Inflammatory macrophage treated with lipopolysaccharide for 1 hour (primary cell): ENCODE measurements at places on chromosomes 6 and 20.

DNA sequence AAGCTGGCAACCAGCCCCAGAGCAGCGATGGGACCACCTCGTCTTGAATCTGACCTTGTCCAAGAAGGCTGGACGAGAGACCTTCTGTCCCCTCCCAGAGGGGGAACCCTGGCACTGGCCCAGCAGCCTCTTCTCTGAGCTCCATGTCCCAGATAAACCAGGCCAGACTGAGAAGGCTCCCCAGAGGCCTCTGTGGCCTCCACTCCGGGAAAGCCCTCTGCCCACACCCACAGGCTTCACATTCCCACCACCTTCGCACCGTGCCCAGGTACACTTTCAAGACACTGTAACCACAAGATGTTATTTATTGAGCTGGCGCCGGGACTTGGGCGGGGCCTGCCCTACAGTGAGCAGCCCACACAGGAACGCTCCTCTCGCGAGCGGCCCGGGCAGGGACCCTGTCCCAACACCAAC lies 33.2 kb downstream of the ADA start:
- DNase-seq, result no peak

GRCh38 chr6:167094820-167095637 lies 27.9 kb upstream of the CCR6 start:
- peak; percentile 25 for DNase-seq

DNA sequence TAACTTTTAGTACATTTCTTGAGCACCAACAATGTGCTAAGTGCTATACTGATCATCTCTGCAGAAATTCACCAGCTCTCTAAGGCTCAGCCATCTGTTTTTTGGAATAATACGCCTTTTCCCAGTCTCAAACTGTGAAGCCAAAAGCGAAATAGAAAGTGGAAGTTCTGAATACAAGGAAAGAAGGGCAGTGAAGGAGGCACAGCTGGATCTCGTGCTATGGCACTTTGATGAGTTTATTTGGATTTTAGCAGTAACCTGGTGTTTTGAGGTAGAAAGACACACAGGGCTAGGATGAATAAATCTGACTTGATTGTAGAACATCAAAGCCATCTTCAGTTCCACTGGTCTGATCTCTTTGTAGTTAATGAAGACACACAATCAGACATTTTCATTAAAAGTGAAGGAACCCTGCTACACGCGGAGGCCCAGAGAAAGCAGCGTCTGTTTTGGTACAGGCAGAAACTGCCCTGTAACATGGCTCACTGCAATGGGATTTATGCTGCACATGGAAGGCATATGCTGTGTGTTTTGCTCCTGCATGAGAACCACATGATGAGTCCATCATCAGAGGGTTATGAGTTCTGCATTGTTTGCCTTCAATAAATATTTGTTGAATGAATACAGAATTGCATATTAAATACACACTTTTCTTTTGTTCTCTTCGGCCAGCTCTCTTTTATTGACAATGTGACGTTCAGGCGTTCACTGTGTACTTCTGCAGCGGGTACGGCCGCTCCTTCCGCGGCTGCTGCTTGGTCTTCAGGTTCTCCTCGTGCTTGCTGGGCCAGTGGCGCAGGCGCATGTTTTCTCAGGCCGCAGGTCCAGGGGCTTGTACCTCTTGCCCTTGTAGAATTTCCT lies 100.9 kb downstream of the PREP start:
- DNase-seq, result no peak

- DNase-seq, result peak; percentile 94
Measured at GRCh38 chr20:50221501-50222308, 31.1 kb downstream of the CEBPB start.

DNA sequence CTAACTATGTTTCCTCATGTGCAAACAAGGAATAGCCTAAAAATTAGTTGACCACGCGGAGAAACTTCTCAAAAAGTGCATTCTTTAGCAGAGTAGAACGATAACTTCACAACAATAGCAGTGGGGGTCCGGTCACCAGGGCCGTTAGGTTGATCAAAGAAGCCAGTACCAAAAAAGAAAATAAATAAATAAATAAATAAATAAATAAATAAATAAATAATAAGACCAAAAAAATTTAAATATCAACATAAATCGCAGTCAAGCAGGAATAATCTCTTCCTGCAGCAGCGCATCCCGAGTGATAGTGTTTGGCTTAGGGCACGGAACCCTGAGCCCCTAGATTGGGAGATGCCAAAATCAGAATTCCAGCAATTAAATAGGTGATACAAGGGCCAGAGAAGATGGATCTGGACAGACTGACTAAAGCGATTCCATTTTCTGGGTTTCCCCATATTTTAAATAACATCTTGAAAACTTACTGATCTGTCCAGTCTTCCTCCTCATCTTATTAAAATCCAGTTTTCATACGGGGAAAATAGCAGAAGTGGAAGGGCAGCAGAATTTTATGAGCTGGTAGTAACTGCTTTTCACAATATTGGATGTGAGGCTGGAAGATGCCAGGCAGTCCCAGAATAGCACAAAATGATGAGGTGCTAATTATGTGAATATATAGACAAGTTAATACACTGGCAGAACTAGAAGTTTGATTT lies 4.4 kb upstream of the OLIG3 start:
- DNase-seq, result no peak

DNA sequence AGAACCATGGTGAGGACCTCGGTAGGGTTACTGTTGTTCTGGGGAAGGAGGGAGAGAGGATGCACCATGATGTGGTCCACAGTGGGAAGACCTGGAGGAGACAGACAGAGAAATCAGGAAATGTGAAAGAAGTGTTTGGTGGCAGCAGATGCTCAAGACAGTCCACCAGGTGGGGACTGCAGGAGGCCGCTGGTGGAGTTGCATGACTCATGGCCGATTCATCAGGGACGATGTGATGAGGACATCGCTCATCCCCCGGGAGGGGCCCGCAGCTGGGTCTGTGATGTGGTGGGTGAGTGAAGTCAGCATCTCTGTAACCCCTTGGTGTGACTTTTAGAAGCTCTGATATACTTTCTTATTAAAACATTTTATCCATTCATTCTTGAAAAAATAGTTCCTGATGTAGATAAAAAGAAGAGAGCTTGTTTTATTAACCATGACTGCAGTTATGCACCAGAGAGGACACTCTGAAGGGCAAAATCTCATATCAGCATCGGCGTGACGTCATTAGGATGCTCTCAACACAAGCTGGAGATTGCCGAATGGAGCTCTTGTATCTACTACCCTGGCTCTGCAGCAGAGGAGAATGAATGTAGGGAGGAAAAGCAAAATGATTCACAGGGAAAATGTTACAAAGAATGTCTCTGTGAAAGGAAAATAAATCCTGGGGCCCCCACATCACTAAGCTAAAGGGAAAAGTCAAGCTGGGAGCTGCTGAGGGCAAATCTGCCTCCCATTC lies 71.2 kb downstream of the RAMACL start:
- DNase-seq, result peak; percentile 10

DNA sequence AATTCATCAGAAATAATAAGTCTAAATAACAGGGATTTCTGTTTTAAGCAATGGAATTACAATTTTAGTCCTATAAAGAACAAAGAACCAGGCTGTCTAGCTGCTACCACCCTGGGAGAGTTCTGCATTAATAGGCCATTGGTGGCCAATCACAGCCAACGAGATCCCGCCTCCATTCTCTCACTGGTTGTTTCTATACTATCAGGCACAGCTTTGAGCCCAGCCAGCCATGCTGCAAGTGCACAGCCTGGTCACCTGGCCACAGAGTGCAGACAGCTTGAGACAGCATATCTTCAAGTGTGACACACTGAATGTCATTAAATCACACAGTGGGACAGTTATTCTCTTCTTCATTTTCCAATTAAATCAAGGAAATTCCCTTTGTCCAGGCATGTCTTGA lies 16.1 kb upstream of the RAB22A start:
- DNase-seq, result no peak

DNA sequence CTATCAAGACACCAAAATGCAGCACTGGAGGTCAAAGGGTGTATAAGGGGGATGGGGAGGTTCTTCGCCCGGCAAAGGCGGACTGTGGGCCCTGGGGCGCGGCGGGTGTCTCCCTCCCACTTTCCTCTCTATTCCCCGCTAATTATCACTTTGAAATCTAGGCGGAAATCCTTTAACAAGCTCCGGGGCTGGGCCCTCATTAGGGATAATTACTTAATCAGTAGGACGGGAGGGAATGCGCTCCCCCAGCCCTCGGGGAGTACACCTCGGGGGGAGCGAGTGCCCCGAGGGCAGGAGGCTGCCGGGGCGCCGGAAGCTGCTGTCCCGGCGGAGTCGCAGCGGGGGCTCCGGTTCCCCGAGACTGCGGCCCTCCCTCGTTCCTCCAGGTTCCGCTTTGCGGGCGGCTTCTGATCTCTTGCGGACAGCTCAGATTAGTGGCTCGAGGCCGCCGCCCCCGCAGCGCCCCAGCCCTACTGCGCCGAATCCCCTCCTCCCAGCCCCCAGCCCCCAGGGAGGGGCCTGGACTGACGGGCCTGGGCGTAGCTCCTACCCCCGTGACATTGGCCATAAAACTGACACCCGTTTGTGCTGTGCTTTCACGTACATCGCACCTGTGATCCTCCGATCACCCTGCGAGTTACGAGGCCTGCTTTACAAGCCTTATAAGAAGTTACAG lies 14.7 kb downstream of the MUCL3 start:
- DNase-seq, result peak; percentile 49

DNA sequence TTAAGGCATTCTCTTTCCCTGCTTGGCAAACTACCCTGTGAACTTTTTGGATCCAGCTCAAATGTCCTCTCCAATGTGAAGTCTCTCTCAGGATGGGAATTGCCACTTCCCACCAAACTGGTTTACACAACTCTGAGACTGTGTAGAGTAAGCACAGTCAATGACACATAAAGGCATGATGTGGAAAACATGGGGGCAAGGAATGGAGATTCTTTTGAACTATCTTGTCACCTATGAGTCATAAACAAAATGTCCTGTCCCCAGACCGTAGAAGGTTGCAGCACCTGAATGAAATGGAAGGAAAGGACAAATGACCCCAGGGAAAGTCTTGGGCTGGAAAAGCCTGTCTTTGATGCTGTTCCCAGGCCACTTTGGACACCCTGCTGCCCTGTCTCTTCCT lies 11.0 kb upstream of the KIF13A start:
- peak; percentile 25 for DNase-seq

DNA sequence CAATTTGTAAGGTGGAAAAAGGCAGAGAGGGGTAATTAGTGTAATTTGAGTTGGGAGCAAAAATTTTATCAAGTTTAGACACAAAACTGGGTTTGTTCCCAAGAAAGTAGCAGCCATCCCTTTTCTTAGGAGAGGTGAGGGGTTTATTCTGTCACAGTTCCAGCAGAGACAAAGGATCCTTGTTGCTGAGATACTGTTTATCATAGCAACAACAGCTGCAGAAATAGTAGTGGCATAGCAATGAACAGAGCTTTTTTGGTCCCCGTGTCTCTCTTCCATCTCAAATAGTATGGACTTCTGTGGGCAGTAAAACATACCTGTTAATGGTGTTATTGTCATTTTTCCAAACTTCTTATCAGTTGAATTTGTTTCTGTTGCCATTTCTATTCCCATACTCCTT lies 23.9 kb downstream of the ZKSCAN8 start:
- no peak for DNase-seq

DNA sequence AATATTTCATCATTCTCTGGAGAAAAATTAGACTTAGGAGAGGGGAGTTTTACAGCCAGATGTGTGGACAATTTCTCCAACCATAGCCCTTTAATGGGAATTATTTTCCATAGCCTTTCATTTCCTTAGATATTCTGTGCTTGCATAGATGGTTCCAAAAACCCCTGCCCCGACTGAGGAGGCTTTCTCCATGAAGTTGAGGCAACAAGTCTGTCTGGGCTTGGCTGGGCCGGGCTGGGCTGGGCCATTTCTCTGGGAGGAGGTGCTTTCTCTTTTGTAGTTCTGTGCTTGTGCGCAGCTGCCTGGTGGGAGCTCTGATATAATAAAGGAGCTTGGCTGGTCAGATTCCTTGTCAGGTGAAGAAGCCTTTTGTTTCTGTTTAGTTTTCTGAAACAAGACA lies 71.4 kb downstream of the SOBP start:
- DNase-seq, result no peak

DNA sequence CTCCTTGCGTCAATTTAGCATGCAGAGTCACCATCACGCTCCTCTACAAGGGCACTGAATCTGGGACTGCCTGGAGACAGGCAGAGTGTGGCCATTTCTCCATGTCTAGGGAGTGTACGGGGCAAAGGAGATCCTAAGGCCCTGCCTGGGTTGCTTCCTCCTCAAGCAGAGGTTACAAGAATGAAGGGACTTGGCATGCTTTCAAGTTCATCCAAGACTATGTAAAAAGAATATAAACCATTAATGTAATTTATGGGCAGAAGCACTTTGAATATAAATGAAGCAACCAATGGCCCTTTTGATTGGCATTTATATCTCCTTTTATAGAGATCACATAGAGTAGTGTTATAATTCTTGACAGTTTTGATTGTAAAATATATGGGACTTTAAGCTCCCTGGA lies 137.5 kb downstream of the BTBD3 start:
- DNase-seq, result no peak

GRCh38 chr6:89302936-89303335 lies 12.2 kb downstream of the GABRR2 start:
- no peak for DNase-seq

DNA sequence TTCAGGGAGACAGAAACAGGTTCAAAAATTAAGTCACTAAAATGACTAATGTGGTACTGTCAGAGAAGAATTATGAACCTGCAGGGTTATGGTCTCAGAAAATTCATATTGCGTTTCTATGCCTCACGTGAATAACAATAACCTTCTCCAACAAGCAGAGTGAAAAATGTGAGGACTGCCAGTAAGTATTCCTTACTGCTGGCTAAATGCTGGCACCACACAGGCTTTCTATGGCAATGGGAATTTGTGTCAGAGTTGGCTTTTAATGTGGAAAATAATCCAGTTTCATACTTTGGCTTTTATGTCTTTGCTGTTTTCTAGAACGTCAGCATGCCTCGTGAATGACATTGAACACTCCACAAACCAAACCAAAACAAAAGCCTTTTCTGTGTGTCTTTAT lies 656.0 kb downstream of the KIF16B start:
- no peak for DNase-seq

DNA sequence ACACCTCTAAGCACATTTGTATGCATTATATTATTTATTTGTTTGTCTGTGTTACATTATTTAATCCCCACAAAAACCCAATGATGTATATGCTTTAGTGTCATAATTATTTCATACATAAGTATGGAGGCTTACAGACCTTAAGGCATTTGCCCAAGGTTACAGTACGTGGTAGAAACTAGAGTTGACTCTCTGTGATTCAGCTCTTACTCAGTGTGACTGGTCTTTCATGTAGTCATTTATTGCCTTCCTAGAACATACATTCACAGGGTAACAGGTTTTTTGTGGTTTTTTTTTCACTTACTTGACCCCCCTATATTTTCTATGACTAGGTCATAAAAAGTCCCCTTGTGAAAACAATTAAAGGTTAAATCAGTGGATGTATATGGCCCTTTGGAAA lies 566.8 kb downstream of the TFAP2A start:
- no peak for DNase-seq

- peak; percentile 54 for DNase-seq
Measured at GRCh38 chr6:31622684-31623091, 2.2 kb downstream of the PRRC2A start.

- DNase-seq, result no peak
Measured at GRCh38 chr20:1431158-1431557, 35.5 kb downstream of the NSFL1C start.

GRCh38 chr20:35600176-35600992 lies 15.2 kb upstream of the SPAG4 start:
- no peak for DNase-seq

GRCh38 chr6:158516098-158516497 lies 43.8 kb upstream of the TMEM181 start:
- no peak for DNase-seq

GRCh38 chr6:93621442-93621841 lies 202.1 kb upstream of the EPHA7 start:
- no peak for DNase-seq

- no peak for DNase-seq
Measured at GRCh38 chr6:72623808-72624207, 1.9 kb downstream of the KCNQ5 start.
